ENCODE measurements at places on chromosomes 16 and 17. TPM values are rescaled to one million over a fixed set of nuclear protein-coding genes. Genes with fewer than 3 reads are reported as not detected.
A peak's percentile ranks its signal among the peaks of the same experiment; 100 is the strongest.

KRT39 gene
- not detected for total RNA-seq

TLCD2 gene
- 9.6 TPM for total RNA-seq

BEAN1 gene
- total RNA-seq = not detected

FBXW10B gene
- 2.0 TPM for total RNA-seq

SLC35G6 gene
- not detected for total RNA-seq

DNA sequence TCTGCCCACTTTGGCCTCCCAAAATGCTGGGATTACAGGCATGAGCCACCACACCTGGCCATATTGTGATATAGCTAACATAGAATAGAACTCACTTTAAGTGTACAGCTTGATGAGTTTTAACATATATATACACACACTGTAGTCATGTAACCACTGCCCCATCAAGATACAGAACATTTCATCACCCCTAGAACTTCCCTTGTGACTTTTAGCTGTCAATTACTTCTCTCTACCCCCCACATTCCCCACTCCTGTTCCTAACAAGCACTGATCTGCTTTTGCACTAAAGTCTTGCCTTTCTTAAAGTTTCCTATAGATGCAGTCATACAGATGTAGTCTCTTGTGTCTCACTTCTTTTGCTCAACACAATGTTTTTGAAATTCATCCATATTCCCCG is 93.1 kb downstream of the PITPNC1 start:
- DNase-seq = no peak
- no peaks in the 10 kb centered on the region for H3K27me3 ChIP-seq
- no peaks in the 10 kb centered on the region for H3K36me3 ChIP-seq
- H3K4me1 ChIP-seq = peaks cover 12% of the 10 kb centered on the region

DNA sequence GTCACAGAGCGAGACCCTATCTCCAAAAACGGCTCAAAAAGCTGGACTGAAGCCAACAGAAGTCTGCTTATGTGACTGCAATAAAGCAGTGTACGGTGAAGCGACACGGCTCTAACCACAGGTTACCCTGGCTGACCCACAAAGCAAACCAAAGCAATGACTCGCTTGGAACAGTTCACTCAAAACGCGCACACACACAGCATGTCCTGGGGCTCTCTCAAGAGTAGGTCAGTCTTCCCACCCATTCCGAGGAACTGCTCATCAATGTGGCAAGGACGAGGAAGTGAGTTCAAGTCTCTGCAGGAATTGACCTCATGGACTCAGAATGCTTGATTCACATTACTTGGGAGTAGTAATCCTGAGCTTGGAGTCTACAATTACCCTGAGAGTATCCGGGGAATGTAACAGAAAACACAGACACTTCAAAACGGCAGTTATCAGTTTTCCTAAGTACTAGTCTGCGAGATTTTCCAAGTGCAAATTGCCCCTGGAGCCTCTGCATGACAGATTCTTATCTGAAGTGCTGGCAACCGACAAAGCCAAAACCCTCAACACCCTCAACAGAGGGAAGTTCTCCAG is 25.4 kb downstream of the PELP1 start:
- no peak for DNase-seq
- H3K27me3 ChIP-seq = no peaks in the 10 kb centered on the region
- H3K27ac ChIP-seq = no peak overlapping the region
- peaks cover 95% of the 10 kb centered on the region for H3K36me3 ChIP-seq
- H3K4me3 ChIP-seq = no peak overlapping the region
- no peaks in the 10 kb centered on the region for H3K4me1 ChIP-seq

DNA sequence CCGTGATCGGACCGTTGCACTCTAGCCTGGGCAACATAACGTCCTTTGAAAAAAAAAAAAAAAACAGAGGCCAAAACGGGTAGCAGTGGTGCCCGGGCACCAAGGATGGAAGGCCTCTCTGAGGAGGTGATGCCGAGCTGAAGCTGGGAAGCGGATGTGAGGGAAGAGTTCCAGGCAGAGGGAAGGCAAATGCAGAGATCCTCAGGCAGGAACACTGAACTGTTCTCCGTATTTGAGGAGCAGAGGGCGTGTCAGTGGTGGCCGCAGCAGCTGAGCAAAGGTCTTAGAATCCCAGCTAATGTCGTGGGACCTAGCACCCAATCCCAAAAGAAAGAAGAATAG is 656 bp upstream of the KCTD13 start:
- peaks cover 26% of the 10 kb centered on the region for H3K4me1 ChIP-seq
- peak overlapping the region; percentile 90 for H3K27ac ChIP-seq
- no peaks in the 10 kb centered on the region for H3K36me3 ChIP-seq
- DNase-seq = no peak
- peak overlapping the region; percentile 97 for H3K4me3 ChIP-seq
- no peaks in the 10 kb centered on the region for H3K27me3 ChIP-seq

GRCh38 chr17:50076591-50077235 is 18.4 kb upstream of the PDK2 start:
- no peak overlapping the region for H3K27ac ChIP-seq
- H3K4me1 ChIP-seq = peaks cover 13% of the 10 kb centered on the region
- no peaks in the 10 kb centered on the region for H3K27me3 ChIP-seq
- no peak for DNase-seq
- H3K4me3 ChIP-seq = no peak overlapping the region

Data from stomach (tissue), 19 donors.